ENCODE measurements at places on chromosomes 1 and 21.

GRCh38 chr1:67668660-67669059 is 16.3 kb upstream of the GADD45A start:
- no peak for DNase-seq

DNA sequence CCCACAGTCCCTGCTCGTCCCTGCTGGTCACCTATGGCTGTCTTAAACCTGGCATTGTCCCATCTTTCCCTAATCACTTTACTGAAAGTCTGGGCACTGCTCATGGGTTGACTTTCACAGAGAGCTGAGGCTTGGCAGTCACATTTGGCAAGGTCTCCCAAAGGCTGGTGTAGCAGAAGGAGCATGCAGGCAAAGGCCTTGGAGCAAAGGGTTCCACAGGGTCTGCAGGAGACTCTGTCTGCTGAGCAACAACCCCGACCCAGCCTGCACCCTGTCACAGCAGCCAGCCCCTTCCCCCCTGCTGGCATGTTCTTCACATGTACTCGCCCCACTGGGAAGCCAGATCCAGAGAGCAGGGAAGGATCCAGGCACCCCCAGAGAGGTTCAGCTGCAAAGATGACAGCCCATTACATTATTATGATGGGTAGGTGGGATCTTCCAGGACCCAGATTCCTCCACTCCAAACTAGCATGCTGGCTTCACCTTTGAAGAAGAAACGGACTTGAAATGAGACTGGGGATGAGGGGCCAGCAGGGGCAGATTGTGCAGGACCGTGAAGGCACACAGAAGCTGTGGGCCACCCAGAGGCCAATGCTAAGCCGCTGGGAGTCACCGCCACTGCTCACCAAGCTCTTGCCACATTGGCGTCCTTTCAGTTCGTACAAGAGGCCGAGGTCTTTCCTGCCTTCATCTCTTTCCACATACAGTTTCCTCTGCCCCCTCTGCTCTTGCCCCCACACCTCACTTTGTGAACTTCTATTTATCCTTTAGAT is 14.2 kb upstream of the TMEM125 start:
- no peak for DNase-seq

GRCh38 chr21:44722731-44723130 is 11.4 kb upstream of the TSPEAR start:
- DNase-seq = no peak

- DNase-seq = no peak
Measured at GRCh38 chr1:59985911-59986515, 59.4 kb upstream of the CYP2J2 start.

GRCh38 chr1:244065960-244066388 is 14.9 kb downstream of the ZBTB18 start:
- no peak for DNase-seq
